ENCODE measurements at places on chromosomes 11 and 22.

GRCh38 chr11:100776212-100776896, 89.3 kb downstream of the ARHGAP42 start:
- no peak for DNase-seq

DNA sequence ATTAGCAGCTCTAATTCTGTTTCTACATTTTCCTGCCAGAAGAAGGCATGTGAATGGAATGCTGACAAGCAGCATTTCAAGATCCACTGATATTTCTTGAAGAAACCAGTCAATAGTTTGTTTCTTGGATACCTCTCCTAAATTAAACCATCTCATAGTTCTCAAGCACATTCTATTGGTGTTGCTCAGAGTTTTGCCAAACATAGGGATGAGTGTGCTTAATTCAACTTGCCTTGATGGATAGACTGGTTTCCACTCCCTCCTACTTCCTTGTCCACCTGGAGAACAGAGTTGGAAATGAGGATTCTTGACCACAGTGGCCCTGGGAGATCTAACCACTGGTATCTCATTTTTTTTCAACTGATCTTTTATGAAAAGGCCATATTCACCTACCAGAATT, 29.8 kb upstream of the DDX10 start:
- no peak for DNase-seq

- no peak for DNase-seq
Observed at GRCh38 chr11:132972565-132972964, 559.7 kb downstream of the OPCML start.

DNA sequence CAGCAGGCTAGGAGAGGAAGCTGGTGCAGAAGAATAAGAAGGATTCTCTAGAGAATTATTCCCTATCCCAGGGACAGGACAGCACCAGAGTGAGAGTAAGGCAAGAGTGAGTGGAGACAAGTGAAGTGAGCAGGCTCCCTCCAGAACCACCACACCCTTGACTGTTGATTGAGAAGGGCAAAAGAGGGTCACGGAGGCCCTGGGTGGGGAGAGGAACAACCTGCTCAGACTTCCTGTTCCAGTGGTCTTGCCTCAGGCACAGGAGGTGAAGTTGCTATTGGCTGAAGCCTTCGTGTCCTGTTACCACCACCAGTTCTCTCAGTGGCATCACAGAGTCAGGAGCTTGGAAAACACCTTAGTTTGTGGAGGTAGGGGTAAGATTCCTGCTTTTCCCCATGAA, 51.7 kb upstream of the CCDC89 start:
- DNase-seq: no peak

- DNase-seq: no peak
Observed at GRCh38 chr22:35802885-35803284, 85.2 kb downstream of the APOL5 start.
